ENCODE measurements at places on chromosomes 13 and 19.

DNA sequence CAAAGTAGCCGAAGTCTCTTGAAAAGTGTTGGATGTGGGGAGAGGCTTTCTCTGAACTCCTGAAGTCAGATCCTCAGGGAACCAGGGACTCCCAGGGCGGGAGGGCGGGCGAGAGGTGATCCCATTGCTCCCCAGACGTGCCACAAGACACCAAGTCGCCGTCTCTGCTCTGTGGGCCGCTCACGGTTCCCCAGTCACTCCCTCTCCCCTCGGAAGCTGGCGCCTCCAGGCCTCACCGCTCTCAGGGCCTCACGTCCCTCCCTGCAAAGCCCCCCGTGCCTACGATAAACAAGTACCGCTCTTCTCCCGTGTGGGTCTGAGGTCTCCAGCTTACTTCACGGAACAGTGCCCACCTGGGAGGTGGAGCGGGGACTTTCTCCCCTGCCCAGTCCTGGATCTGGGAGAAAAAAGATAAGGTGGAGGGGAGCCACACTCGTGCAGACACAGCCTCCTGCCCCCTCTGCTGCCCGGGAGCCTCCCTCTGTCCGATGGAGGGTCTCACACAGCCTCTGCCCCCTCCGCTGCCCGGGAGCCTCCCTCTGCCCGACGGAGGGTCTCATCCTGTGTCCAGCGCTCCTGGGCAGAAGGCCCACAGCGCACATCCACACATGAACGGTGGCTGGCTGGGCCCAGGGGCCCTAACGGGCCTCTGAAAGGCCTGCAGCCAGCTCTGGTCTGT is 50.7 kb downstream of the GAS6 start:
- DNase-seq = no peak

DNA sequence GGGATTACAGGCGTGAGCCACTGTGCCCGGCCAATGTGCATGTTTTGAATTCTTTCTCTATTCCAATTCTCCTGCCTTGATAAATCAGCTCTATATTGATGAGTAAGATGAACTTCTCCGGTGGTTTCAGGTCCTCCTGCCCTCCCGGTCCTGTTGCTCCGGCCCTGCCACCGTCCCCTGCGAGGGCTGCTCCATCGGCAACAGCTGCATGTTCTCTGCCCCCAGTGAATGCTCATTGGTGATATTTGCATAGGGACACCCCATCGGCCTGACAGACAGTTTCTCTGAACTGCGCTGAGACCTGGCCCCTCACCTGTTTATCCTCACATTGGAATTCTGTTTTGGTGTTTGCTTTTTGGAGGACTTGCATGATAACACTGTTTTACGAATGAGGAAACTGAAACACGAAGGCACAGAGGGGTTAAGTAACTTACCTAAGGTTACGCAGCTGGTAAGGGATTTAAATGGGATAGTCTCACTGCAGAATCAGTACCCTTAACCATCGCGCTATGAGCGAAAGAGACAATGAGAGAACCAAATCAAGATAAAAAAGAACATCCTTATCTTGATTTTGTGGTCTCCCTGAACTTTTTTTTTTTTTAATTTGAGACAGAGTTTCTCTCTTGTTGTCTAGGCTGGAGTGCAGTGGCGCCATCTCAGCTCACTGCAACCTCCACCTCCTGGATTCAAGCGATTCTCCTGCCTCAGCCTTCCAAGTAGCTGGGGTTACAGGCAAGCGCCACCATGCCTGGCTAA is 32.2 kb downstream of the ZNF557 start:
- no peak for DNase-seq

DNA sequence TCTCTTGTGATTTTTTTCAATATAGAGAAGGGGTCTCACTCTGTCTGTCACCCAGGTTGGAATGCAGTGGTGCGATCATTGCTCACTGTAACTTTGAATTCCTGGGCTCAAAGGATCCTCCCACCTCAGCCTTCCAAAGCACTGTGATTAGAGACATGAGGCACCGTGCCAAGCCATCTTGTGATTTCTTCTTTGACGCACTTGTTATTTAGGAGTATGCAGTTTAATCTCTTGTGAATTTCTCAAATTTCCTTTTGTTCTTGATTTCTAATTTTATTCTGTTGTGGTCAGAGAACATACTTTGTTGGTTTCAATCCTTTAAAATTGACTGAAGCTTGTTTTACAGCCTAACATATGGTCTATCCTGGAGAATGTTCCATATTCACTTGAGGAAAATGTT is 14.5 kb downstream of the IPO5 start:
- DNase-seq = no peak

DNA sequence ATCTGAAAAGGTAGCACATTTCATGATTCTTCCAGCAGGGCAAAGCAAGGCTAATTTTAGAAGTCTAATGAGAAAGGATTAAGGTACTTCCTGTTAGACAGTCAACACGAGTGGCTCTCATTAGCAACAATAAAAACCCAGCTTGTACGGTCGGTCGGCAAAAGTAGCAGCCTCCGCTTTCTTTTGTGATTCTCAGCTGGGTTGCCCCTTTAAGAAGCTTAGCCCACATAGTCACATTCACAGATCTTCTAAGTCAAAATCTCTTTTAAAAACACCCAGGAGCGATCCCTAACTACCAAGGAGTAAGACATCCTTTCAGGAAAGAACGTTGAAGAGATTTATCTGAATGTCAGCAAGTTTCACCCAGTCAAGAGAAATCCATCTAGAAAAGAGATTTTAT is 684.8 kb downstream of the DIAPH3 start:
- DNase-seq = no peak

- no peak for DNase-seq
Observed at GRCh38 chr13:44385847-44386246, 12.2 kb downstream of the SERP2 start.

GRCh38 chr19:42512743-42513304 is 15.5 kb downstream of the CEACAM1 start:
- no peak for DNase-seq

- DNase-seq = no peak
Observed at GRCh38 chr19:10115392-10116084, 4.0 kb downstream of the P2RY11 start.

GRCh38 chr13:41284512-41285288 is 21.3 kb upstream of the MTRF1 start:
- DNase-seq = no peak

GRCh38 chr19:1967087-1967608 is 26.2 kb downstream of the CSNK1G2 start:
- no peak for DNase-seq

- DNase-seq = no peak
Observed at GRCh38 chr13:45833242-45833641, 18.3 kb downstream of the SIAH3 start.

DNA sequence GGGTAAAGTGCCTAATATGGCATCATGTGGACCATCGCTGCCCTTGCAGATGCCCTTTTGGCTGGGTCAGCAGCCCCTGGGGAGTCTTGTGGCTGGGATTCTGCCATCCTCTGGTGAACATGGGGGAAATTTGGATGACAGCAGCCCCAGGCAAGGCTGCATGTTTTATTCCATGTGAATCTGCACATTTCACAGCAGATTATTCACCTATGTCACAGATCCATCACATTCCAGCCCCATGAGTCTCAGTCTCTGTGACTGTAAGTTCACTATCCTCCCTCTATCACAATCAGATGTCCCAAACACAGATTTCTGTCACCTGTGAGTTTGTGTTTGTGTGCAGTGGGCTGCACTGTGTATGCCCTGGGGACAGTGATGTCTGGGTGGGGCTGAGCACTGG is 36.8 kb upstream of the PSG9 start:
- no peak for DNase-seq

DNA sequence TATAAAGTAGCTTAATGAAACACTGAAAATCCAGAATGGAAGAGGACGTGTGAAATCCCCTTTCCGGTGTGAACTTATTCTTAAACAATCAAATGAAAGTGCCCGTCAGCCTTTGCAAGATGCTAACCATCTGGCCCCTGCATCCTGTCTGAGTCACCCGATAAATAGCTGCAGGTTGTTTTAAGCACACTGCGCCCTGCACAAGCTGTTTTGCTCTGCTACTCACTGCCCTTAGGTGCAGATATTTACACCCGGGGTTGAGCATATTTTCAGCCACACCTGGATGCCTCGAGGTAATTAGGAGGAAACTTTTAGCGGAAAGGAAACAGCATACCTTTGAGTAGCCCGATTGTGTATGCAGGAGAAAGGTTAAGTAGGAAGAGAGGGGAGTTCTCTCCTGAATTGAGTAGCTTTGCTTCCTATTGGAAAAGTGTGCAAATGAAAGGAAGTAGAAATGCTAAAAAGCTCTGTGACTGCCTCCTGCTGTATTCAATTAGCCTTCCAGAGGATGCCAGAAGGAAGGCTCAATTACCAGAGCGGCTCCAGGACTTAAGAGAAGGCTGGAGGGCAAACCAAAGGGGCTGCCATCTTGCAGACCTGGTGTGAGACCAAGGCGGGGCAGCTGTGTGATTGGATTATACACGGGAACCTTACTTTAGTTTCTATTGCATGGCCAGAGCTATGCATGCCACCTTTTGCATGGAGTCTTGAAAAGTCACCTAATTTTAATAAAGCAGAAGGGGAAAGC is 42.5 kb downstream of the IRS2 start:
- no peak for DNase-seq

DNA sequence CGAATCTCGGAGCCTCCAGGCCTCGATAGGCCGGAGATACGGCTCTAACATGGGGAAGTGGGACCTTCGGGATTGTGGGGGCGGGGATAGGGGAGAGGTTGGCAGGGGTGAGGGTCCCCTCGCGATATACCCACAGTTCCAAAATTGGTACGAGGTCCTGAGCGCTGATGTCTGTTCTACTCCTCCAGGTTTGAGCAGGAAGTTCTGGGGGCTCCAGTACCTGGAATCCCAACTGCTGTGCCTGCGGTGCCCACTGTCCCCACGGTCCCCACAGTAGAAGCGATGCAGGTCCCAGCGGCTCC is 447 bp downstream of the RBM42 start:
- DNase-seq = no peak

- DNase-seq = no peak
Observed at GRCh38 chr13:85575110-85575509, 224.1 kb downstream of the SLITRK6 start.

DNA sequence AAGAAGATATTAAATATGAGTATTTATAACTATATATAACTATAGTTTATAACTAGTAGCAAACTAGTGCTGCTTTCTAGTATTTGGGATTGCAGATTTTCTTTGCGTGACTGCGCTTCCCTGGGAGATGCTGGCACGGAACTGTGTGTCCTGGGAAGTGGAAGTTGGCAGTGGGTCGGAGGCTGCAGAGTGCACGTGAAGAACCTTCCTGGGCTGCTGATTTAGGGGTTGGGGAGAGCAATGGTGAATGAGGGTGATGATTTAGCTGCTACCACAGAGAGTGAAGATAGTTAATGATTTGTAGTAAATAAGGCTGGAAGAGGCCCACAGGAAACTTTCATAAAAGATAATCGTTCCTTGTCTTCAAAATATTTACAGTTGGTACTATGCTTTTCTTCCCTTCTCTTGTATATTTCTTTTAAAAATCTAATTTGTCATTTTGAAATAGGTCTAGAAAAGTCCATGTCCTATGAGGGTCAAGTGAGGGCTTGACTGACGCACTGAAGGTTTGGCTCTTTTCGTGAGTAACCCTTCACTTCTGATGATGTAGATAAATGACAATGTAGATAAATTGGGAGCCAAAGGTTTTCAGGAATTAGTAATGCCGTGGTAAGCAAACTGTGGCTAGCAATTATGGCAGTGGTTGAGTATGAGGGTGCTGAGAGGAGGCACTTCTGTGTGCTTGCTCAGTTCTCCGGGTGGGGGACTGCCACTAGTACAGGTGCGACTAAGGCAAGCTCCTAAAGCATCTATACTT is 3.0 kb upstream of the NAA16 start:
- DNase-seq = no peak

DNA sequence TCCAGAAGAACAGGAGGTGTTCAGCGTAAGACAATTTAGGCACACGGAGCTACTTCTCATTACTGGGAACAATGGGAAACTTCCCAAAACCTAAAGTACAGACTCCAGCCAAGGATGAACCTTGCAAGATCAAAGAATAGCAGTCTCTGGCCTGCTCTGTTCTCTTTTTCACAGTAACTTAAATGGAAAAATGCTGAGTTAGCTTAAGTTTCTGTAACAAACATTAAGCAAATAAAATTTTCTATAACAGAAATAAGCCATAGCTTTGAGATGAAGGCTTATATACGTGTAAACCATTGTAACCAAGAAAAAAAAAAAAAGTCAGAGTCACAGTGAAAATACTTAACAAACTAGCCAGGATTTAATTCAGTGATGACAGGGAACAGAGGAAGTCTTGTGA is 18.2 kb upstream of the ZNF460 start:
- no peak for DNase-seq

DNA sequence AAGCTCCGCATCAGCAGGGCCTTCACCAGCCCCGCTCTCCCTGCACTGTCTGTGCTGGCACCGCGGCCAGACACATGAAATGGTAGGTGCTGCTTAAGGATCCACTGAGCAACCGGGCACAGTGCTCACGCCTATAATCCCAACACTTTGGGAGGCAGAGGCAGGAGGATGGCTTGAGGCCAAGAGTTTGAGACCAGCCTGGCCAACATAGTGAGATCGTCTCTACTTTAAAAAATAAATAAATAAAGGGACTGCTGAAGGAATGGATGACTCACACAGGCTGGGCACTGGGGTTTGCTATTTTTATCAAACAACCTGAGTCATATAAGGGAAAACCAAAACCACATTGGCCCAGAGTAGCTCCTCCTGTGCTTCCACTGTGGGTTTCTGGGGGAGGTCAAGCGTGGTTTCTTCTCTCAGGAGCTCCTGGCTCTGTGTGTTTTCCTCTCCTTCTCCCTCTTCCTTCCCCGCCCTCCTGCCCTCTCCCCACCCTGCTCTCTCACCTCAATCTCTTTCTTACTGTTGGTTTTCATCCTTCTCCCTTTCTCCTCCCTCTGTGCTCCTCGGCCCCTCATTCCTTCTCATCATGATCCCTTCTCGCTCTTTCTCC is 21.3 kb downstream of the VRK3 start:
- DNase-seq = no peak

GRCh38 chr19:51101171-51101865 is 6.9 kb downstream of the CTU1 start:
- DNase-seq = no peak

DNA sequence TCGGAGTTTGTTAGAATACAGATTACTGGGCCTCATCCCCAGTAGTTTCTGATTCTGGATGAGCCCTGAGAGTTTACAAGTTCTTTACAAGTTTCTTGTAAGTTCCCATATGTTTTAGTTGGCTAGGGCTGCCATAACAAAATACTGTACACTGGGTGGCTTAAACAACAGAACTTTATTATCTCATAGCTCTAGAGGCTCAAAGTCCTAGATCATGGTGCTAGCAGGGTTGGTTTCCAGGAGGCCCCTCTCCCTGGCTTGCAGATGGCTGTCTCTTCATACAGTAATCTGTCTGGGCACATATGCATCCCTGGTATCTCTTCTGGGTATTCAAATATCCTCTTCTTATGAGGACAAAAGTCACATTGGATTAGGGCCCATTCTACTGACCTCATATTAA is 167.2 kb downstream of the KLF5 start:
- no peak for DNase-seq
